GM20000 (cell line): ENCODE measurements at places on chromosomes 6 and 20.

DNA sequence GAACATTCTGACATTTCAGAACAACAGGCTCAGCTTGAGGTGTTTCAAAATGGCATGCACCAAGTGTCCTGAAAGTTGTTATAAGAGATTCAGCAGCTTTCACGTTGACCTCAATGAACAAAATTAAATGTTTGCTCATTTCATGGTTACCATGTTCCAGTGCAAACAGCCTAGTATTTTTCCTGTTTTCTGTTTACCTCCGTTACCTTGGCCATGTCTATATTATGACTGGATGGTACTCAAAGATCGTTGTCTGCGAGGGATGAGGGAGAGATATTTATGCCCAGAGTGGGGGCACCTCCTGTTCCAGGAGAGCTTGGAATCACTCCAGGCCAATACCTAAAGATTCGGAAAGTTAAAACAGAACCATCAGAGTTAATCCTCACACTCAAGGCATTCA, 83.8 kb upstream of the SASH1 start:
- DNase-seq: no peak

DNA sequence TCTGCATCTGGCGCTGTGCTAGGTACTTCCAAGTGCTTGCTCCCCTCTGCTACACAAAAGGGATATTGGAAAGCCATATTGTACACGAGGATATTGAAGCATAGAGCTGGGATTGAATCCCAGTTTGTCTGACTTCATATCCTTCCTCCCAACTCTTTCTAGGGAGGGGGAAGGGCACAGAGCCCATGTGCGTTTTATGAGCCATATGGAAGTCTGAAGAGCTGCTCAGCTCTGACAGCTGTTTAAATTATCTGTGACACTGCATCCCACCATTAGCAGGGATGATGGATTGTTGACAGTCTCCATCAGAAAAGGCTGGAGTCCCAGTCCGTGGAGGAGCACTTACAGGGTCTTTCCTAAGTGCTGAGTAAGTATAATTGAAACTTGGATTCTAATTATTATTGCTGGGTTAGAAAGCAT, 18.4 kb downstream of the TIAM2 start:
- no peak for DNase-seq

DNA sequence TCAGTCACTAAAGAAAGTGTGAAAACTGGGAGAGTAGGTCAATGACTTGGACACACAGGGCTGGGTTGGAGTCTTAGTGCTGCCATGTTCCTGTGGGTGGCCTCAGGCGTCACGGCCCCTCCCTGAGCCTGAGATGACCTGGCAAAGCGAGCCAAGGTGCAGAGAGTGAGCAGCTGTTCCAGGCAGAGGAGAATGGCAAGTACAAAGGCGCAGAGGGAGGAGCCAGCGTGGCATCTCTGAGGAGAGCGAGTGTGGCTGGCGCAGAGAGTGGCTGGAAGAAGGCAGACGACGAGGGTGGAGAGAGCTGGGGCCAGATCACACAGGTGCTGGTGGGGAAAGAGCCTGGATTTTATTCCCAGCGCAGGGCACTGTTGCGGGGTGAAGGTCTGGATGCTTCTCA, 20.6 kb upstream of the CHMP4B start:
- DNase-seq: no peak

DNA sequence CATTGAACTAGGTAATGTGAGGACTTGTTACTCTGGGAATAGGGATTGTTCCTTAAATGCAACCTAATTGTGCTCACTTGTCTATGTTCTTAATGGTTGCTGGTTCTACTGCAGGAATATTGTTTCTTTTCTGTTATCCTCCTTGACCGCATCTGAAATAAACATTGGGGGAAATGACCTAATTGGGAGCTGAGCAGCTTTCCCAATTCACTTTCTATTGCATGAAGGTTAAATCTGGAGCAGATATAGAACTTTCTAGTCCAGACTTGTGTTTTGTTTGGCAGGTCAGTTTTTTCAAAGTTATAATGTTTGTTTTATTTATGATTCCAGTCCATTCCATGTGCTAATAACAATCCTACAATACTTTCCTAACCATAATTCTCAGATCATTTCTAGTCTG, 981.0 kb upstream of the CITED2 start:
- no peak for DNase-seq

GRCh38 chr6:14284969-14285590, 167.5 kb downstream of the CD83 start:
- no peak for DNase-seq

GRCh38 chr6:21478411-21478810, 115.1 kb upstream of the SOX4 start:
- DNase-seq: no peak
